ENCODE measurements at places on chromosomes 6 and 20.

DNA sequence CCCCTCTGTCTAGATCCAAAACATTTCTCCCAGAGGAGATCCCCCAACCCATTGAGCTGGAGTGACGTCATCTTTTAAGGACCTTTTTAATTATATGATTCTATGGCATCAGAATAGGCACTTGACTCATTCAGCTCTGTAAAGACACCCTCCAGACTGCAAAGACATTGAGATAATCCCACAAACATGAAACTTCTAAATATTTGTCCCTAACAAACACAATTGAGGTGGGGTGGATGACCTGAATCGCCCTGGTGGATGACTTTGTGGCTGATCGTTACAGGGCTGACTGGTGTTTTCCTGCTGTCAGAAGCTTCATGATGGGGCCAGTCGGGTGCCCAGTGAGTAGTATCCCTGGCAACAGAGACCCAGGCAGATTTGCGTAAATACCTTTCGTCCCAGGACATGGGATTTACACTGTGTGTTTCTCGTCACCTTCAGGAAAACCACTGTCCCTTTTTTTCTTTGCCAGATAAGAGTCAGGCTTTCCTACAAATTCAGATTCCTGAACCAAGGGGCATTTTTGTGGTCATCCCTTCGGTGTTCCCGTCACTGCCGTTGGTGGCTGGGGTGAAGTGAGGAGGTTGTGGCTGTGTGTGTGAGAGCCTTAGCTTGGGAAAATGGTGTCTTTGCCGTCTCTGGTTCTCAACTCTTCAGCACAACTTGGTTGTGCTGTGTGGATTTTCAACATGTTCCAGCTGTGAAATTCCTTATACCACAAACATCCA, 5.3 kb upstream of the PCK1 start:
- DNase-seq, result no peak

- no peak for DNase-seq
Measured at GRCh38 chr6:75012018-75012417, 193.8 kb downstream of the COL12A1 start.

DNA sequence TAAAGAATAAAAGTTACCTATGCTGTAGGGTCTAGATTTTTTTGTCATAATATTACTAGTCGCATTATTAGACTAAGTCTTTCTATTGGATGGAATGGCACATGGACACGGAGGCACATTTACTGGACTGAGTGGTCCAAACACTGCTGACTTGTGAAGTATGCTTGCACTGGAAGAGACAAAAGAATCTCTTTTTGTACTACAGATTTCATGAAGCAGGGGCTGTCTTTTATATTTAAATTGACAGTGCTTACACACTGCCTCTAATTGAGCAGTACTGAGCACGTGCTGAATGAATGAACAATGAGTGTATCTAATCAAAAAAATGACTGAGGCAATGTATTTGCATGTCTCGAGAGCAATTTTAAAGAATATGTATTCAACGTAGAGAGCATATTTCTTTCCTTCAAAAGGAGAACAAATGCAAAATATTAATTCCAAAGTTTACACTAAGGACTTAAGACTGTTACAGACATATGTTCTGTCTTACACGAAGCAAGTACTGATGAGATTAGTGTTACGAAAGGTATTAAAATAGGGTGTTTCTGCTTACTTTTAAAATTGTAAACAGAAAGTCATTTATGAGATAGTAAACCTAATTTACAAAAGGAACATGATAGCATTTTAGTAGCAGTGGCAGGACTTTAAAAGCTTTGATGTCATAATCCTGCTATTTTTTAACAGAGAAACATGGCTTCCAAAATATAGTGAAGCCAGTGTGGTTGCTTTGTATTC, 8.3 kb downstream of the ELOVL2 start:
- no peak for DNase-seq

GRCh38 chr20:23099791-23100719, 13.9 kb upstream of the CD93 start:
- no peak for DNase-seq

- no peak for DNase-seq
Measured at GRCh38 chr6:150925590-150925928, 60.1 kb downstream of the MTHFD1L start.
